ENCODE measurements at places on chromosomes 4 and X.

- DNase-seq, result no peak
Measured at GRCh38 chrX:110532581-110532931, 173.9 kb downstream of the RTL9 start.

DNA sequence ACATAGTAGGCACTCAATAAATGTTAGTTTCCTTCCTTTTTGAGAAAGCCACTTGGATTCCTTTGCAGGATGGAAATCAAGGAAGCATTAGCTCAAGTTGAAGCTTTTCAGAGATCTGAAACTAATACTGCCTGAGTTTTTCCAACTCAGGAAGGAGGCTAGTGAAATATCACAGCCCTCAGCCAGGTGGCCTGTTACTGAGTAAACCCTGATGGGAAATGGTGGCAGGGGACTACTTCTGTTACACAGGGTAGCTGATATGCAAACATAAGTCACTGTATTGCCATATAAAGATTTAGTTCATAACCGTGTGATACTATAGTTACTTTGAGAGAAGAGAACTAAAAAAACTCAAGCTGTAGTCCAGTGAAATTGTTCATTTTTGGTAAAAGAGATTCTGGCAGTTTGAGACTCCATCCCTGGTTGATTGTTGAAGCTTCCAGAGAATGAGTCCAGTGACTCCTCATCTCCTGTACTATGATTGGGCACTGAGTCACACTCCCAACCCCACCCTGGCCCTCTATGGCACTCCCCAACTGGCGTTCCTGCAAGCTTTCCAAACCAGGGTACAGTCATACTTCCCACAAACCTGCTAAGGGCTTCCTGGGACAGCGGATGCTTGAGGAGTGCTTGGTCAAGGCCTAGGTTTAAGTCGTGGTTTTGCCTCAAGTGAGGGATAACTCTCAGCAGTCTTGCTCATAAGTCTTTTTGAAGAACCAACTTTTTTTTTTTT lies 81.8 kb downstream of the MID1IP1 start:
- DNase-seq, result no peak

GRCh38 chr4:180156684-180157083 lies 2086.5 kb upstream of the TENM3 start:
- DNase-seq, result no peak

DNA sequence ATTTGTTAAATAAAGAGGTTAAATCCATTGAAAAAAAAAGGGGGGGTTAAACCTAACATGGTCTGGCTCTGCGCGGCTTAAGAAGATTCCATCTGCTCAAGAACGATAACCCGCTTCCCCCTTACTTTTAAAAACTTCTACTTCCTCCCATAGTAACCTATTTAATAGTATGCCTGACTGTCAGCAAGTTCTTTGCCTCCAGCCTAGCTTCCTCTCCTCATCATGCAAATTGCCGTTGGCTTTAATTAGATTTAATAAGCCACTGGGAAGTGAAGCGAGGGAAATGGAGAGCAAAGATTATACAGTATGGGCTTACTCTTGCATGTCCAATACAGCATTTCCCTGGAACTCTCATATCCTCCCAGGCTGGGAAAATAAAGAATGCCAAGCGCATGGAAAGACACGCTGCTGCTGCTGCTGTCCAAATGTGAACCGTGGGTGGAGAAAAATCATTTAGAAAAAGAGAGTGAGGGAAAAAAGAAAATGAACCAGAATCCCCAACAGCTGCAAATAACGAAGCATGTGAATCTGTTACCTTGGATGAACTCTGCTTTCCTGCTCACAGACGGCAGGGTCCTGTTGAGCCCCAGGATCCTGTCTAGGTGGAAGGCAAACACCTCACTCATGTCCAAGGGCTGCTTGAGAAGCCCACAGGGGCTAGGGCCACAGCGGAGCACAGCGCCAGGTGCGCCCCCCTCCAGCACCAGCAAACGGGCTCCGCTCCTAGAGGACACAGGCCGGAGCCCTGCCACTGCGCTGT lies 2.7 kb downstream of the GASK1B start:
- DNase-seq, result no peak

DNA sequence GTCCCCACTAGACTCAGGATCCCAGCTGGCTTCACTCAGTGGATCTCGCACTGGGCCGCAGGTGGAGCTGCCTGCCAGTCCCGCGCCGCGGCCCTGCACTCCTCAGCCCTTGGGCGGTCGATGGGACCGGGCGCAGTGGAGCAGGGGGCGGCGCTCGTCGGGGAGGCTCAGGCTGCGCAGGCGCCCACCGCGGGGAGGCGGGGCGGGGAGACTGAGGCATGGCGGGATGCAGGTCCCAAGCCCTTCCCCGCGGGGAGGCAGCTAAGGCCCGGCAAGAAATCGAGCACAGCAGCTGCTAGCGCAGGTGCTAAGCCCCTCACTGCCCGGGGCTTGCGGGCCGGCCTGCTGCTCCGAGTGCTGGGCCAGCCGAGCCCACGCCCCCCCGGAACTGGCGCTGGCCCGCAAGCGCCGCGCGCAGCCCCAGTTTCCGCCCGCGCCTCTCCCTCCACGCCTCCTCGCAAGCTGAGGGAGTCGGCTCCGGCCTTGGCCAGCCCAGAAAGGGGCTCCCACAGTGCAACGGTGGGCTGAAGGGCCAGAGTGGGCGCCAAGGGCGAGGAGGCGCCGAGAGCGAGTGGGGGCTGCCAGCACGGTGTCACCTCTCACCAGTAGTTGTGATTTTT lies 1038.0 kb downstream of the PCDH19 start:
- no peak for DNase-seq

DNA sequence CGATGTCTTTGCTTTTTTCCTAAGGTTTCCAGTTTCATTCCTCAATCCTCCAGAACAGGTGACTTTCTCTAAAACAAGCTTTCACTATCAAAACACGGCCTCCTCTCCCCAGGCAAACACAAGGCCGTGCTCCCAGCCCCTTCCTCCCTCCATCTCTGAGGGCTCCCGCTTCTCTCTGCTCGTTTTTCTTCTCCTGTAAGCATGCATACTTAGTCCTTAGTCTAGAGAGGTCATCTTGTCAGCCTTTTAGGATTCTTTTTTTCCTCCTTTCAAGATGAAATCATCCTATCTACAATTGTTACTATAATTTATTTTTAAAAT lies 18.7 kb downstream of the DCTD start:
- DNase-seq, result no peak

GRCh38 chr4:99885063-99885664 lies 9.1 kb downstream of the LAMTOR3 start:
- peak; percentile 28 for DNase-seq

- no peak for DNase-seq
Measured at GRCh38 chr4:100960232-100960631, 387.1 kb downstream of the PPP3CA start.

GRCh38 chr4:5742968-5743367 lies 32.0 kb downstream of the EVC start:
- DNase-seq, result no peak

DNA sequence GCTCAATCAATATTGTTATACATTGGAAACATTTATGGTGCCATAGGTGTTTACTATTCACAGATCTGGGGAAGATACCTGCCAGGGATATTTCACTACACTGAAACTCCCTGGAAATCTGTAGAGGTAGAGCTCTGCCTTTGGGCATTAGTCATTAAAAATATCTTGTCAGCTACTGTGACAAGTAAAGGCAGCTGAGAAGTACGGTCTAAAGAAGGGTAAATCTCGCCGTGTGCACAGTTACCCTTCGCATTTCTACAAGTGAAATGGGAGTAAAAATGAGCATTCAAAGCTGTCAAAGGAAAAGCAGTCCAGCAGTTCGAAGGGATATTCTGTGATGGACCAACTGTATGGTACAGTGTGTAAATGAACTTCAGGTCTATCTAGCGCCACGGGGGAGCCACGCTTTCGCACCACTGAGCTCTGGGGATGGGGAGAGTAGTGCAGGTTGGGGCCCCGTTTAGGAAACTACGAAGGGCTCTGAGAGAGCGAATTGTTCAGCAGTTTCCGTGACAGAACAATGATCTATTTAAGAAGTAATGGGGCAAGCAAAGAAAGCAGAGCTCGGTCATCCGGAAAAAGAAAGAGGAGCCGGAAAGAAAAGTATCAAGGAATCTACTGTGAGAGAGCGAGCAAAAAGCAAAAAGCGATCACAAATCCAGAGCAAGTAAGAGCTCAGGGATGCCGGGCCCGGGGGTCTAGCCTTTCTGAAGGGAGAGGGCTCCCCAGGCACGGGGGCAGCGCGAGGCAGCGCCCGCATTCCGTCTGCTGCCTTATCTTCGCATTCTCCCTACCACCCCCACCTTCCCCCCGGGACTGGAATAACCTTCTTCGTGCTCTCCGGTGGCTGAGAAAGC lies 646 bp downstream of the TIGD4 start:
- peak; percentile 51 for DNase-seq

- DNase-seq, result no peak
Measured at GRCh38 chr4:99724067-99724466, 66.4 kb upstream of the C4orf54 start.

DNA sequence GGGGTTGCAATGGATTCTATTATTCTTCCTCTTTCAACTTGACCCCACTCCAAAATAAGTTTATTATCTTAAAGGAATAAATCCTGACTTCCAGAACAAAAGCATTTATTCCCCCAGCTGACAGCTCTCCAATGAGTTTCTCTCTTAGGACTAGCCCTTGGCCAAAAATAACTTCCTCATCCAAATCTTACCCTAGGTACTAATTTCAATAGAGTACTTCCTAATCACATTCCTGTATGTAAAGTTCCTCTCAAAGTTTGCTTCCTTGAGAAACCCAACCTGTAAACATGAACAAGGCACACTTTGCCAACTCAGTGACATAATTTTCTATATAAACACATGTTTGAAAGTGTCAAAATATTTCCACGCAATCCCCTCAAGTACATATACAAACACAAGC lies 671.2 kb upstream of the GALNTL6 start:
- DNase-seq, result no peak

GRCh38 chr4:71550220-71551165 lies 211.7 kb downstream of the SLC4A4 start:
- peak; percentile 42 for DNase-seq

DNA sequence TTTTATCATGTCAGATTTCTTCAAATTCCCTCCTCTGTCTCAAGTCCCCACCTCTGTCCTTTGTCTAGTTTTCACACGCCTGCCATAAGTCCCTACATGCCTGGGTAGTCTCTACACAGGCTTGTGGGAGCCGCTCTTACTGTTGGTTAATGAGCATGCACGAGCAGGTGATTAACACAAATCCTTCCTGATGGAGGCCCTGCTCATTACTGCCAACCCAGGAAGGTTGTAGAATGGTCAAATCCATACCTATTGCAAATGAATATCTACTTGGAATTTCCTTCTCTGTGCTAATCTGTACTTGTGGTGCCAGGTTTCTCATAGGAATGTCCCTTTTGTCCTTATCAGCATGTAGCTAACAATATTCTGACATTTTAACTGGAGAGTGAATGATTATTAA lies 208.4 kb upstream of the HDX start:
- no peak for DNase-seq

GRCh38 chr4:129429581-129430320 lies 333.8 kb downstream of the C4orf33 start:
- no peak for DNase-seq

DNA sequence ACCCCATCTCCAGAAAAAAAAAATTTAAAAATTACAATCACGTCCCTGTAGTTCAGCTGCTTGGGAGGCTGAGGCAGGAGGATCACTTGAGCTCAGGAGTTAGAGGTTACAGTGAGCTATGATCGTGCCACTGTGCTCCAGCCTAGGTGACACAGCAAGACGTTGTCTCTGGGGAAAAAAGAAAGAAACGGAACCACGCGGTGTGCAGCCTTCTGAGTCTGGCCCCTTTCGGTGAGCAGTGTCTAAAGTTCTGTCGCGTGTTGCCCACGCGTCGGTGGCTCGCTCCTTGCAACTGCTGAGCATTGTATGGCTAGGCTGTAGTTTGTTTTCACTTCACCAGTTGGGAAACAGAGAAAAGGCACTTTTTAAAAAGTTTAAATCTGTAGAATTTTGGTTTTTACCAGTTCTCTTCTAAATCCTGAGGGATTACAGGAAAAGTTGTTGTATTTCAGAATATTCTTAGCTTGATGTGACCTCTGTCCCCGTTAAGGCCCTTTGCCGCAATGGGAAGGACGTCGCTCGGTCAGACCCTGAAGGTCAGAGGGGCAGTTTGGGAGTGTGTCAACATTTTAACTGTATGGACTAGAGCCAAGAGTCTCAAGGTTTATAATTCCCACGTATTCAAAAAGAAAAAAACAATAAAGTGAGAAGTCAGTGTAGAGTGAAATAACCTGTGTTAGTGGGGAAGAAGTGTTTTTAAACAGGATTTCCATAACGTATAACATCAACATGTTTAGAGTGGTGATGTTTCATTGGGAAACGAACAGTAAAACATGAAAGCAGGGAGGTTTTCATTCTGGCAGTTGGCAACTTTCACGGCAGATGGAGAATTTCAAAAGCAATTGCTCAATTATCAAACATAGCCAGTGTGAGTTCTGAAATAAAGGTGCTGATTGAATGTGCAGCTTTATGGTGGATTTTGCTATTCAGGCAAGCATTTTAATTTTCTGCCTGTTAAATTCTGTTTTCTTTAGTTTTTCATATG lies 45.8 kb upstream of the MSANTD1 start:
- DNase-seq, result no peak

DNA sequence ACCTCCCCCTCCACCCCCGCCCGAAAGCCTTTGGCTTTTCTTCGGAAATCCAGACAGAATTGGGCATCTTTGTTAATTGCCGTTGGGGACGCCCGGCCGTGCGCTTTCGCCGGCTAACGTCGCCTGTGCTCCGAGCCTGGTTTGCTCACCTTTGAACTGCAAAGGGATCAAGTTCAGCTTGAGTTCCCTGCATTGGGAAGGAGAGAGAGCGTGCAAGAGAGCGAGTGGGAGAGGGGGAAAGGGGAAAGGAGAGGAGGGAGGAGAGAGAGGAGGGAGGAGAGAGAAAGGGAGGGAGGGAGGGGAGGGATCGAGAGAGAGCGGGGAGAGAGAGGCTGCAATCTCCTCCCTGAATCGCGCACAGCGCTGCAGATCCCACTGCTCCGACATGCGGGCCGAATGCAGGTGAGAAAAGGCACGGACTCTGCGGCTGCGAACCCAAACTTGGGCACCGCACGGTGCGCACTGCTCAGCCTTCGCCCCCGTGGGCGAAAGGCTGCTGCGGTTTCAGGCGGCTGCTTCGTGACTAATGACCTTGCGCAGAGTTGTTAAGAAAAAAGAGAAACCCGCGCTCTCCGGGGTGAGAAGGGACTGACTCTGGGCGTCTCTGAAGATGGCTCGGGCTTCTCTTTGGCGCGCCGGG lies at the start of gene PCDH7:
TSS of gene PCDH7 (plus strand) at position 349 of the 640 bp plus-strand sequence. CDS start 1,054 bp downstream, outside the sequence.
- peak; percentile 49 for DNase-seq
